T-helper 2 cell (primary cell): ENCODE measurements at places on chromosomes 1 and 21.

DNA sequence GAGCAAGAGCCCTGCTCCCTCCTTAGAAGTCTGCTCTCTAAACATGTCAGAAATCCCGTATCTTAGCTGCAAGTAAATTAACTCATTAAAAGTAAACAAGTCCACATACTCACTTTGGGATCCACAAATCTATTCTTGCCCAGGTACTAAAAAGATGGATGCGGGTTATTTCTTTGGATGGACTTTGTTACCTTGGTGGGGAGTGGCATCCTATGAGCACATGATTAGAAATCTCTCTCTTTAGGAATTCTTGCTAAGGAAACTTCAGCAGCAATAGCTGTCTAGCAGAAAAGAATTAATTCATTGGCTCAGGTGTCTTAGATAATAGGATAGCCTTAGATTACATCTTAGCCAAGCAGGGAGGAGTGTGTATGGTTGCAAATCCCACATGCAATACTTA, 25.2 kb downstream of the NRDC start:
- no peak for DNase-seq

GRCh38 chr1:38266197-38266520, 219.6 kb upstream of the POU3F1 start:
- no peak for DNase-seq

- no peak for DNase-seq
These were observed 72.6 kb downstream of the TTC3 start for GRCh38 chr21:37145635-37146111.

DNA sequence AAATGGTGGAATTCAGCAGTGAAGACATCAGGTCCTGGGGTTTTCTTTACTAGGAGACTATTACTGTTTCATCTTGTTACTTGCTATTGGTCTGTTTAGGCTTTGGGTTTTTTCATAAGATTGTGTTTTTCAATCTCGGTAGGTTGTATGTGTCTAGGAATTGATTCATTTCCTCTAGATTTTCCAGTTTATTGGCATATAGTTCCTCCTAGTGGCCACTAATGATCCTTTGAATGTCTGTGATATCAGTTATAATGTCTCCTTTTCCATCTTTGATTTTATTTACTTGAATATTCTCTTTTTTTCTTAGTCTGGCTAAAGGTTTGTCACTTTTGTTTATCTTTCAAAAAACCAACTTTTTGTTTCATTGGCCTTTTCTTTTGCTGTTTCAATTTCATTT, 233.0 kb downstream of the RWDD3 start:
- DNase-seq = no peak

- no peak for DNase-seq
These were observed 119.2 kb upstream of the SPATA6 start for GRCh38 chr1:48591181-48591580.

DNA sequence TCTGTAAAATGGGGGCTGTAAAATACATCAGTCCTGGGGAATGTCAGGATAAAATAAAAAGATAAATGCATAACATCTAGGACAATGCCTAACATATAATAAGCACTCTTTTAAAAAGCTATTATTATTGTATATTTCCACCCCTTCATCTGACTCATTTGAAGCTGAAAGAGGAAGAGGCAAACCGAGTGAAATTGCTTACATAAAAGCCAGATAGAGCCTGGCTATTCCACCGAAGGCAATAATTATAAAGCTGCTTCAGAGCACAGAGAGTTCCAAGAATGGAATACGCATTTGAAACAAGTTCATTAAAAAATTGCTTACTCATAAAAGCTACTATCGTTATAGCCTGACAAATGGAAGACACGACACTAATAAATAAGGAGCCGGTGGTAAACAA, 186.1 kb upstream of the CAMK1G start:
- DNase-seq = no peak

DNA sequence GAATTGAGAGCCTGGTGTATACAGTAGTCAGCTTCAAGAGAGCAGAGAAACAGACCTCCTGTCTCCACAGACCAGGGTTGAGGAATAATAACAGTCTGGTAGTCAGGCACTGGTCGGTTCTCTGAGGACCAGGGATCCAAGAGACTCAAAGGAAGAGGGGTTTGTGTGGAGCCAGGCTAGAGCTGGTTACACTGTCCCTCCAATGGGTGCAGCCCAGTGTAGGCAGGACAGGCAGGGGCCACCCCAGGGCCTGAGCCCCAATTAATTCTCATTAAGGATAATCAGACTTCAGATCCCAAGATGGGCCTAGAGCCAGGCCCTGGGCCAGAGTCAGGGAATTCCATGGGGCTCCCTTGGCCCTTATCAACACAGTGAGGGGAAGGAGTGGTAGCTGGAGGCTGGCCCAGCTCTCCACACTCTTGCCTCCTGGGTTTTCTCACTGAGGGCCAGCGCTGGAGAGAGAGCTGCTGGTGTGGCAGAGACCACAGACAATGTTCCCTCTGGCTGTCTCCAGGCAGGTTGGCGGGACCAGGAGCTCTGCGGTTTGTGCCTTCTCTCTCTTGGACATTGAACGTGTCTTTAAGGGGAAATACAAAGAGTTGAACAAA, 9.1 kb downstream of the SEMA4A start:
- DNase-seq = no peak

DNA sequence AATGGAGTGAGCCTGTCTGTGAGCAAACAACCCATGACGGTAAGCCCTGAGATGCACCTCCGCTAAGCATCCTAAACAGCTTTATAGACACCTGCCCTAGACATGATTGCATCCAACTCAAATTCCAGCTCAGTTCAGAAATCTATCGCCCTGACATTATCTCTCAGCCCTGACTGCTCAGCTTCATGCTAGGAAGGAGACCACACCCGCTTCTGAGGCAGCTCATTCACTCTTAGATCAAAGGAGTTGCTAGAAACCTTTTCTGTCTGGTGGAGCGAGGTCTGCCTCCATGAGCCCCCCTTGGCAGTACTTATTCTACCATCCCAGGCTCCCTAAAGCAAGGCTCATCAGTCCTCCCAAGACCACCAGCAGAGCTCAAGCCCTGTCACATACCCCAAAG, 17.0 kb downstream of the IL10RB start:
- no peak for DNase-seq

DNA sequence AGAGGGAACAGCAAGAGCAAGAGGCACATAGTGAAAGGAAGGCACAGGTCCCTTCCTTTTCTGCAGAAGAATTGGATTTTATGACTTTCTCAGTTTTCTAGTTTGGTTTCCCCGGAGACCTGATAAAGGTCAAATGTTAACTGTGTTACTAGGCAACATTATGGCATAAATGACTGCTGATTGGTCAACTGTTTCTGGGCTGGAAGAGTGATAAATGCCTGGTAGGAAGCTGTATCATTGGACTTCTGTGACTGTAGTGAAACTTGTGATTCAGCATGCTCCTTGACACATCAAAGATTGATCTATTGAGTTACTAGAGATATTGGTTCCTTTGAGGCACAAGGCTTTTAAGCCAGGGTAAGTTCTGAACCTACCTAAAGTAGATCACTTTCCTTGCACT, 55.7 kb downstream of the LRRC8C start:
- DNase-seq = no peak

DNA sequence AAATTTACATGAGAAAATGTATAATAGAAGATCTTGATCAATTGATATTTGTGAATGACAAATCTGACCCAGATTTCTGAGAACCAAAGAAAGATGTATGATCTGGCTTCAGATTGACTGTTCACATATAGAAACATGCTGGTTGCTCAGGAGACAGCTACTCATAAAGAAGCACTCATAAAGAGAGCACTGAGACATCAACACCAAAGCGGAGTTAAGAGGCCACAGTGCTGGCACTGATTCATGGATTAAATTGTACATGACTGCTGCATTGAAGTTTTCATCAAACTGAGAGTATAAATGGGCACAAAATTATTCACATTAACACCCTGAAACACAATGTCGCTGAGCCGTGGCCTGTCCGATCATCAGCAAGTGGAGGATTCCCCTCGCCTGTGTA, 46.2 kb downstream of the SH3GLB1 start:
- DNase-seq = no peak

DNA sequence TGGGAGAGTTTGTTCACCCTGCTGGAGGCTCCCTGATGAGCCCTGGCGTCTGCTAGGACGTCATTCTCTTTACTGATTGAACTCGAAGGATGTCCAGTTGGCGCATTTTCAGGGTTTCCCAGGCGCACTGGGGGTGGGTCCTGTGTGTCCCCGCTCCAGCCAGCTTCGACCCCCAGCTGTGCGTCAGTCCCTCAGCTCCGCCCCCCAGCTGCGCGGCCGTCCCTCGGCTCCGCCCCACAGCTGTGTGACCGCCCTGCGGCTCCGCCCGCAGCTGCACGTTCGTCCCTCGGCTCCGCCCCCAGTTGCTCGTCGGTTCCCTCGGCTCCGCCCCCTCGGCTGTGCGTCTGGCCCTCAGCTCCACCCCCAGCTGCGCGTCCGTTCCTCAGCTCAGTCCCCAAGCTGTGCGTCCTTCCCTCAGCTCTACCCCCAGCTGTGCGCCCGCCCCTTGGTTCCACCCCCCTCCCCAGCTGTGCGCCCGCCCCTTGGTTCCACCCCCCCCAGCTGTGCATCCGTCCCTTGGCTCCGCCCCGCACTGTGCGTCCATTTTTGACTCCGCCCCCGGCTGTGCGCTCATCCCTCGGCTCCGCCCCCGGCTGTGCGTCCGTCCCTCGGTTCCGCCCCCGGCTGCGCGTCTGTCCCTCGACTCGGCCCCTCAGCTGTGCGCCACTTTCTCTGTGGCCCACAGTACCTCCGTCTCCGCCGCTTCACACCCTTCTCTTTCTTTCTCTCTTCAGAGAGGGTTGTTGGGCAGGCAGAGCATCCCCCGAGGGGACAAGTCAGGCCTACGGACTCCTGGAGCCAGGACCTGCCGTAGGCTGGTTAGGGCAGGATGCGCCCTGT, 61.3 kb downstream of the FAAP20 start:
- peak; percentile 97 for DNase-seq

DNA sequence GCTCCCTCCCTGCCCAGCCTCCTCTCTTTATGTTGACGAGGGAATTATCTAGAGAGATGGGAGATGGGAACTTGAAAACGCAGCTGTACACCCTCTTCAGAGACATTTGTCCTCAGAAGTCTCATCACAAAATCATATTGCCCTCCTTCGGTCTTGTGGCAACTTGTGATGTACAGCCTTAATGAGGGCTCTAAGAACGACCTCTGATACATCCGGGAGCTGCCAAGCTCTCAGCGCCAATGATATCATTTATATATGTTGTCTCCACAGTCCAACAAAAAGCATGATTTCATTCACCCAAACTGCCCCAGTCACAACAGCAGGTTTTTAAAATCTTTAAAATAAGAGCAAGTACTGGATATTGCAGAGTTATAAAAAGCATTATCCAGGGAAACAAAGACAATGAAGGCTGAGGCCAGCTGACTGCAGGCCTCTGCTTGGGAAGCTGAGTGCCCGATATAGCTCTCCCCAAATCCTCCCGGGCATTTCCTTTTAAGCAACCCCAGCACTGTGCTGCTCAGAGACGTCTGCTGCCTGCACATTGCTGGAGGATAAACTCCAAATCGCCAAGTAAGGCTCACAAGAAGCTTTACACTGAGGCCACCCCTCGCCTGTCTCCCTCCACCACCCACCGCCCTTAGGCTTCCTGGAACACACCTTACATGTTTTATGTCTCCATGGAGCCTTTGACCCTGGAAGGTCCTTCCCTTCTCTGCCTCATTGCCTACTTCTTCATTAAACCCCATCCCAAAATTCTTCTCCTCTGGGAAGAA, 236.1 kb downstream of the C1orf94 start:
- DNase-seq = no peak

GRCh38 chr1:236413688-236414087, 19.6 kb downstream of the EDARADD start:
- DNase-seq = no peak

DNA sequence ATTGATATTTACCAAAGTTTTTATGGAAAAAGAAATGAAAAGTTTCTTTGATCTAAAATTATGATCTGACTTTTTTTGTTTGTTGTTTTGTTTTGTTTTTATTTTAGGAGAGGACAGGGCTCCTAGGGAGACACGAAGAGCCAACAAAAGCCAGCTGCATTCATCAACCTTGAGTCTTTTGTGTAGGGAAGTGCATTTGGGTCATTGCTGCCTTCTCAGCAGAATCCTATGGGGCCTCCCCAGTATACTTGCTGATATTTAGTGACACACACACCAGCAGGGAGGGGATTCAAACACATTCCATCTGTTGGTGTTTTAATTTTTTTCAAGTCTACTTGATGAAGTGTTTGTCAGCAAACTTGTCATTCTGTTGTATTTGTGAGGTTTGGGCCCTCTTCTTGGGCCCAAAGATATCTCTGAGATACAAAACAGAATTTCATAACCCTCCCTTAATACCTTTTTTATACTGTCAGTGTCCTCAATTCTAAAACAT, 203.5 kb downstream of the NTNG1 start:
- no peak for DNase-seq

DNA sequence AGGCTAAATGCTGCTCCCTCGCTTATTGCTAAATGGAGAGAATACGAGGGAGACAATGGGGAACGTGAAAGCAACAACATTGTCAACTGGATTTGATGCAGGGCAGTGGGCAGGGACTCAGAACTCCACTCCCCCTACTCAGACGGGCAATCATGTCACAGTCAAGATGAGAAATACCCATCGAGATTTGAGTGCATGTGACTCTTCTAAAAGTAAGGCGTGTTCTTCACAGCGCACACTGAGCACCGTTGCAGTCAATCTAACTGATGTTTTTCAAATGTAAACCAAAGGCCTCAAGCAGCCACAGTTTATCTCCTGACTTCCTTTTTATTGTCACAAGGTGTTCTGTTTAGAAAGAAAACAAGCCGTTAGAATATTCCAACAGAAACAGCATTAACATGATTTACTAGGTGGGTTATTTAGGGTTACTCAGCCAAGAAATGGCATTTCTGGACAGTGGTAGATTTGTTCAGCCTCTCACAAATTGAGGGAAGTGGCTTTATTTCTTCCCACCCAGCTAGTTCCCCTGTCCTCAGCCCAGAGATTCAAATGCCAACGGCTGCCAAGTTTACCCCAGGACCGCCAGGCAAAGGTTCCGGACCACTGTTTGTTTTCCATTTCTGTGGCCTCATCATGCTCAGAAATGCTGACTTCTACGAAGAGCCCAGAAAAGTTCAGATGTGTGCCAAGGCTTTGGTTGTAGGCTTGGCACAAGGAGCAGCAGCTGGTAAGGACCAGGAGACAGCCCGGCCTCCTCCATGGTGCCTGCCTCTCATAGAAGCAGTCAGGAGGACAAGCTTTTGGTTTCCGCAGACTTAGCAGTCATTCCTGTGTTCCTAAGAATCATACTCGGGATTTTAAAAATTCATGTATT, 171.4 kb downstream of the KIF26B start:
- no peak for DNase-seq

- DNase-seq = no peak
These were observed 32.7 kb downstream of the TRIM11 start for GRCh38 chr1:228373681-228374571.

GRCh38 chr1:245245021-245245667, 90.4 kb downstream of the KIF26B start:
- DNase-seq = no peak

DNA sequence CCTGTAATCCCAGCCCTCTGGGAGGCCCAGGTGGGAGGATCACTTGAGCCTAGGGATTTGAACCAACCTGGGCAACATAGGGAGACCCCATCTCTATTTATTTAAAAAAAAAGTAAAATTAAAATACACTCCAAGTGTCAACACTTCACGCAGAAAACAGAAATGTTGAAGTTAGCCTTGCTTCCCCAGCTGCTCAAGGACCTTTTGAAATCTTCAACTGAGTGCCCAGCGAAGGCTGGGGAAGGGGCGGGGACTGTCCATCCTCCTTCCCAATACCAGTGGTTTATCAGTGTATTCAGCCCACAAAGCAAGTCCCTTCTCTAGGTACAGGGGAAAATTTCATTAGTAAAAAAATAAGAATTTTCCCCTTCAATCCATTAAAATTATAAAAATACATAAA, 2.2 kb upstream of the DNAJC28 start:
- no peak for DNase-seq
